ENCODE measurements at places on chromosomes 5 and 9.

DNA sequence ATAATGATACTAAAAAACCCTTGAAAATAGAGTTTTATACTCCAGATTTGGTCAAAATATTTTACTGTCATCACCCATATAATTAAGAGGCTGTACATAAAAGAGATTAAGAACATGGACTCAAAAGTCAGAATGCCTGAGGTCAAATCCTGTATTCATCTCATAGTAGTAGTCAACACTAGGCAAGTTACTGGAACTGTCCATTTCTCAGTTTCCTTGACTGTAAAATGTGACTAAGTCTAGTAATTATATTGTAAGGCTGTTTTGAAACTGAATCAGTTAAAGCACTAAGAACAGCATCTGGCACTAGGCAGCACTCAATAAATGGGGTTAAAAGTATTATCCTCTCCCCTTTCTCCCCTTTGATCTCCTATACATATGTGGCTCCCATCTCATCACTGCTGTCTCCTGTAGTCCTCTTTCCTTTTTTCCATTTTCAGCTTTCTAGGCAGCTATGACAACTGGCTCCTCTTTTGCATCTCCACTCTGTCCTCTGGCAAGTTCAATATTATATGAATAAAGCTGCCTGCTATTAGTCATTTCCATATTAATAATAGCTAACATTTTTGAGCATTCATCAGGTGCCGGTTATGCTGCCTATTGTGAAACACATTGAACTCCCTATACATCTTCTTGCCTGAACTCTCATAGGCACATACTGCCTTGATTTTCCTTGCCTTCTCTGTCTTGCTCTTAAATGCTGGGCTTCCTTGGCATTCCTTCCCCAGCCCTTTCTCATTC lies 185.8 kb upstream of the NREP start:
- DNase-seq, result no peak

- no peak for DNase-seq
These were observed 3.0 kb upstream of the CRB2 start for GRCh38 chr9:123353041-123353440.

GRCh38 chr5:171999100-171999499 lies 7.3 kb downstream of the FBXW11 start:
- DNase-seq, result no peak

DNA sequence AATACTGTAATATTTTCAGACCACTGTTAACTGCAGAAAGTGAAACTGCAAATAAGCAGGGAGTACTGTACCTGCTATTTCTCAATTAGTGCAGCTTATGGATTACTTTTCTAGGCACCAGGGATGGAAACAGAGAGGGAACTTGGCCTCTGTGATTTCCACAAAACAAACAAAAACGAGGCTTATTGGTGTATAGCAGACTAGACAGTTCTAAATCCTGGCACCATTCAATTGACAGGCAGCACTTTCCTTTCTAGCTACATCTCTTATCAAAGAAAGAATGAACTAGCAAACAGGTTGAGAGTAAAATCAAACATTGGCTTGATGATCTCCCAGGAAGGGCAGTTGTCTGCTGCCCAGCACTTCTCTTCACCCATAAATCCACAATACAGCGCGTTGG lies 16.0 kb upstream of the IL33 start:
- DNase-seq, result no peak

GRCh38 chr9:130991778-130992681 lies 16.9 kb upstream of the LAMC3 start:
- DNase-seq, result no peak

DNA sequence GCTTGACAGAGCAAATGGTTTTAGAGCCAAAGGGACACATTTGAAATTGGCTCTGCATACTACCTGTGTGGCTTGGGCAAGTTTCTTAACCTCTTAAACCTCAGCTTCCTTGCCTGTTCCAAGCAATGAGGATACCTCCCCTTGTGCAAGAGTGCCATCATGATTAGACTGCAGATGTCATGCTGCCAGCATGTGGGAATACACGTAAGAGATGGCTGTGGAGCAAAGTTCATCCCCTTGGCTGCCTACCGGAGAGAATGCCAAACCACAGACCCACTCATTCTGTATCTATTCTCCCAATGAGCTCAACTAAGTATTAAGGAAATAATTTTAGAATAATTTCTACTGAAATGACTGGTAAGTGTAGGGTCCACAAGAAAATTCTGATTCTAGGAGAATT lies 101.3 kb downstream of the WDR41 start:
- no peak for DNase-seq

DNA sequence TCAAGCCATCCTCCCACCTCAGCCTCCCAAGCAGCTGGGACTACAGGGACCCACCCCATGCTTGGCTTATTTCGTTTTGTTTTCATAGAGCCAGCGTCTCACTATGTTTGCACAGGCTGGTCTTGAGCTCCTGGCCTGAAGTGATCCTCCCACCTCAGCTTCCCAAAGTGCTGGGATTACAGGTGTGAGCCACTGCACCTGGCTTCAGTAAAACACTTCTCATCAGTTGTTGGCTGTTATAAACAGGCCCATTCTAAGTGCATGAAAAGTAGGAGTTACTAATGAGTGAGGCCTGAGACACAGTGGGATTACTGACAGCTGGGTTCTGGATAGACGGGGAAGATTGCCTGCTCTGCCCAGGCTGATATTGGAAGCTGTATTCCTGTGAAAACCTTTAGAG lies 3.5 kb downstream of the CRB2 start:
- no peak for DNase-seq

DNA sequence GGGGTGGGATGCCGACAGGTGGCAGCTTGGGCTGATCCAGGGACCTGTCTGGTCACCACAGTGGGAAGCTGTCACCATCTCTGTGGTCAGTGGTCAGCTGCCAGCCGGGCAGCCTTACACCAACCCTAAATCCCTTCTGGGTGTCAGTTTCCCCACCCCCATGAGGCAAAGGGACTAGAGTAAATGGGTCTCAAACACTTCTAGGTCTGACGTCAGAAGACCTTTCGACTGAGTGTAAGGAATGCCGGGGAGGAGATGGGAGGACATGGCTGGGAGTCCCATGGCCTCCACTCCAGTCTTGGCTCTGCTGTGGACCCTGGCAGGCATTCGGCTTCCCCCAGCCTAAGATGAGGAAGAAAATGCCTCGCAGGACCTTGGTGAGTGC lies 40.3 kb upstream of the SLC25A51 start:
- DNase-seq, result no peak

DNA sequence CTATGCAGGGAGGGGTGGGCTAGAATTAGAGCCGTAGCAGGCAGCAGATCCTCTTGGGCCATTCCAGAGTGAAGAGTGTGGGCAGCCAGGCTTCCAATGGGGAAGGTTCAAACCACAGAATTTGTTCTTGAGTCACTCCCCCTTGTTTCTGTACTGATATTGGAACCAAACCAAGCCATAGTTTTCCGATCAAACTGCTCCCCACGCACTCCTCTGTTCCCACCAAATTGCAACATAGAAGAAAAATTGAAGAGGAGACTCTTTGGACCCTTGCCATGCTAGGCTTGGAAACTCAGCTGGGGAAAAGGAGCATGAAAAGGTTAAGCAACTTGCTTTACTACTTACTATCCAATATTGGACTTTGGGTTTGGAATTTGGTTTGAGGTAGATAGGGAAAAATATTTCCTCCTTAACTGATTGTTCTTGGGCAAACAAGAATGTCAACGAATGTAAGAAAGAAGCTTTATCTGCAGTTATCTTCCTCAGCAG lies 165.8 kb upstream of the NR3C1 start:
- DNase-seq, result no peak

DNA sequence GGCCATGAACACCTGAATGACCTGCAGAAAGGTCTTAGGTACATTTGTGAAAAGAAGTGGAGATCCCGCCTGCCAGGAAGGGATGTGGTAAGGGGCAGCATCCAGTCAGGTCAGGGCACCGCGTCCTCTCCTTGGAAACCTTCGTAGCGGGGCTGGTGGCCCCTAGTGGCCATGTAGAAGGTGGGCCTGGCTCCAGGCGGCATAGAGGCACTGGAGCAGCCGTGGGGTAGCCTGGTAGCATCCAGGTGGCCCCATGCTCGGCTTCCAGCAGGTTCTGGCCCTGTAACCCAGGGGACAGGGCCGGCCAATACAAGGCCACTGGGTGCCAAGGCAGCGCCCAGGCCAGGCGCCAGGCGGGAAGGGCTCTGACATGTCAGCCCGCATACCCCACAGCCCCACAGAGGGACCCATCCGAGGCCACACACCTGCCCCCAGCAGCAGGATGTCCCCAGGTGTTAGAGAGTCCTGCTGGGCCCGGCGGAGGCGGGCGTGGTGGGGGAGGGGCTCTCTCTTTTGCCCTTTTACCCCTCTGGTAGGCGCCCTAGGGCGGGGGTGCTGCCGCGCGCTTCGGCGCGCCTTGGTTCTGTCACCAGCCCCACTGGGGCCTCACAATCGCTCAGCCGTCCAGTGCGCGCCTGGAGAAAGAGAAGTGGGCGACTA lies 58.3 kb upstream of the SPATA31E1 start:
- no peak for DNase-seq

- DNase-seq, result no peak
These were observed at the start of gene ADGRV1 for GRCh38 chr5:90558344-90559192. Gene ADGRV1, plus strand, starts transcription at chr5:90558797. Its CDS starts 99 bp downstream, at chr5:90558896.

- DNase-seq, result no peak
These were observed 6.0 kb downstream of the LHX6 start for GRCh38 chr9:122222791-122223190.
